Cortex of kidney (tissue), 1 donor: ENCODE measurements at places on chromosomes 3 and 15.

- no peak for DNase-seq
Observed at GRCh38 chr3:4601892-4602291, 108.7 kb downstream of the ITPR1 start.

DNA sequence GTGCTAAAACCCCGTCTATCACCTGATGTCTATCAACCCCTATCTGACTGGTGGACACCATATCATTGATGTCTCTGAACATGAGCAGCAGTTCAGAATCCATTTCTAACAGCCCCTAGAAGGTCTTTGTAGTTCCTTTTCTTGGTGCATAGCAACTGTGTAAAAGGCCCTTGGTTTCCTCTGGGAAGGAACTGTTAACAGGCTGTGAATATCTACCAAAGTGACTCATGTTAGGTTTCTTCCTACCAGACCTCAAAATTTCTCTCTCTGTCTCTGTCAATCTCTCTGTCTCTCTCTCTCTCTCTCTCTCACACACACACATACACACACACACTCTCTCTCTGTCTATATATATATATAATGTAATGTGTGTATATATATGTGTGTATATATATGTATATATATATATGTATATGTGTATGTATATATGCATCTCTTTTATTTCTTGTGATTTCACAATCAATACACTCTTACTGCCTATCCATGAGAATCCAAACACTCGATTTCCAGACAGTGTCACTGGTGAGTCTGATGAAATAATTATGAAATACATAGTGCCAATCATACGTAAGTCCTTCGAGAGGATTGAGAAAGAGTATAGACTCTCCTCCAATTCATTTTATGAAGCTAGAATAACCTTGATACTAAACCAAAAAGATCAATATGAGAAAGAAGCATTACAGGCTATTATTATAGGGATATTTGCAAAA is 335.9 kb upstream of the SLCO3A1 start:
- DNase-seq, result no peak

DNA sequence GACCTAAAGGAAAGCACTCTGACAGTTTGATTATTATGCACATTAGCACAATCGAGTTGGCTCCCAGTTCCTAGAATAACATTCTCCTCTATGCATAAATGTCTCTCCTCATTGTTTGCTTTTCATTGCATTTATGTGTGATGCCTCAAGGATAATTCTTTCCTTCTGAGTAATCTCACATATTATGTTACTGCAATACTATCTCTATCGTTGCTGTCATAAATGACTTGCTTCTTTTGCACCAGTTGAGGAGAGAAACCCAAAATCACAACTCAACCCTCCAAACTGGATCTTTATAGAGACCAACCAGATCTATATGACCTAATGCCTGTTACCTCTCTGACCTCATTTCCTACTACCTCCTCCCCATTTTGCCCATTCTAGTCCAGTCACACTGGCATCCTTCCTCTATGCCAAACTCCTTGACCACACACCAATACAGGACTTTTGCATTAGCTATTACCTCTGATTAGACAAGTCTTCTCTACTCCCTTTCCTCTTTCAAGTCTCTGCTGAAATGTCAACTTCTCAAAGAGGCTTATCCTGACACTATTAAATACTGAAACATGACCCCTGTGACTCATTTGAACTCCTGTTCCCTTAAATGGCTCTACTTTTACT is 1026.0 kb downstream of the TUSC7 start:
- DNase-seq, result no peak

DNA sequence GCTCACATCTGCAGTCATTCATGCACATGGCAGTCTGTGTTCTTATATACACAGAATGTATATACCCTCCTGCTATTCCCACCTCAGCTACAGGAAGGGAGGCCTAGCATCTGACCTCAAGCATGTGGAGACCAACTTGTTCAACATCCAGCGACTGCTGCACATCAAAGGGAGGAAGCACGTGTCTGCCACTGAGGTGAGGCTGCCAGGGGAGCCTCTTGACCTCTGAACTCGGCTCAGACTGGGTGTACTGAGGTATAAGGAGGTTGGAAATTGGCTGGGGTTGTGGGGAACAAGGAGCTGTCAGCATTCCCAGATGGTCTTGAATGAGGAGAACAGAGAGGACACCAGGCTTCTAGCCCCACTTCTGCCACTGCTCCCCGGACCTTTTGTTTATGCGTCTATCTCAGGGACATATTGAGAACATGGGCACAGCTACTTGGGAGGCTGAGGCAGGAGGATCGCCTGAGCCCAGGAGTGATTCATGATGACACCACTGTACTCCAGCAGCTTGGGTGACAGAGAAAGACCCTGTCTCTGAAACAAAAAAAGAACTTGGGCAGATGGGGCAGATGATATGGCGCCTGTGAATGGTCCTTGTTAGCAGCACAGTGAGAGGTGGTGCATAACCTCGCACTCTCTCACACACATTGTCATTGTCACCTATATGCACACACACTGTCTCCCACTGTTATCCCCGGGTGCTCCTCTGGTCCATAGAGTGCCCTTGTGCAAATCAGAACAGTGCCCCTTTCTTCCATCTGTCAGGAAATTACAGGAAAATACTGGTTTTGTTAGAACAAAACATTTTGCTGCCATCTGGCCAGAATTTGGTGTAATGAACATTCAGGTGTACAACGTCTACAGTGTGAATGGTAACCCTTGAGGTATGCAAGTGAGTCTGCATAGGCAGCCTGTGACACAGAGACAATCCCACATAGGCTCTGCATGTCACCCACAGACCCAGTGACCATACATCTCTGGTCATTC is 5.4 kb downstream of the VILL start:
- DNase-seq, result no peak

DNA sequence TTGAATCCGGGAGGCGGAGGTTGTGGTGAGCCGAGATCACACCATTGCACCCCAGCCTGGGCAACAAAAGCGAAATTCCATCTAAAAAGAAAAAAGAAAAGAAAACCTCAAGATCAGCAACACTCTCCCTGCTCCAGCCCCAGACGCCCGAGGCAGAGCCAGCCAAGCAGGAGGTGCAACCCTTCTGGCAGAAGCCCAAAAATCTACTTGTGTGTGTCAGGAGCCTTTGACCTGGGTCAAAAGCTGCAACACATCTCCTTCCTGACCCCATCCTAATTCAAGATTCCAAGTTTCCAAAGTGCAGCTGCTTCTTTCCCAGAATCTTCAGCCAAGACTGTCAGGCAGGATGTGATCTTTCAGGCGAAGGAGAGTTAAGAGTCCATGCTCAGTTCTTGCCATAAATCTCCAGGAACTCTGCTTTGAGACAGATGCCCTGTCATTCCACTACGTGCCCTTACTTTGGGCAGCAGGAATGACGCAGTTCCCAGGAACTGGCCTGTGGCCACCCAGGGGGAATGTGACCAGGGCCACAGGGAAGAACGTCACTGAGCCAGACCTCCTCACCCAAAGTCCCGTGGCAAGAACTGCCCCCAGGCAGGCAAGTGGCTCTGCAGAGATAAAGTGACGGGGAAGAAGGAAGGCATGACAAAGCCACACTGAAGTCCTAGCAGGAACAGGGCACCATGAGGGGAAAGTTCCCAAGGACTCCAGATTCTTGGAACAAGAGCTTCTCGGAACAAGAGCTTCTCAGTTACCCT is 39.4 kb downstream of the SH3BP5 start:
- no peak for DNase-seq

- DNase-seq, result no peak
Observed at GRCh38 chr3:192861972-192862371, 55.7 kb downstream of the MB21D2 start.

GRCh38 chr3:25174251-25174650 is 253.8 kb upstream of the RARB start:
- no peak for DNase-seq

- no peak for DNase-seq
Observed at GRCh38 chr3:31132132-31132769, 237.8 kb upstream of the GADL1 start.

- no peak for DNase-seq
Observed at GRCh38 chr15:83119968-83120581, 12.6 kb downstream of the TM6SF1 start.

DNA sequence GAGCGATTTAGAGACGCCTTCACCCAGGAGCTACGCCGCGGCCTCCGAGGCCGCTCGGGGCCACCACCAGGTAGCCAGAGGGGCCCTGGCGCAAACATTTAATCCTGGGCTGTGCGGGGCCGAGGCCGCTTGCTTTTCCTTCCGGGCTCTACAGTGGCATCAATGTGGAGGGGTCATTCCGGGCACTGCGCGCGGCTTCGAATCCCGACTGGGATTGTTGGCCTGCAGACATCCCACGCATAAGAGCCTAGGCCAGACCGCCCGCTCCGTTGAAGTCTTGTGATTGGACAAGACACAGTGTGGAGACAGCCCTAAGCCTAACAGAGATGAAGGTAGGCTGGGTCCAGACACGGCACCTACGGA is 568 bp upstream of the NCBP2 start:
- no peak for DNase-seq

DNA sequence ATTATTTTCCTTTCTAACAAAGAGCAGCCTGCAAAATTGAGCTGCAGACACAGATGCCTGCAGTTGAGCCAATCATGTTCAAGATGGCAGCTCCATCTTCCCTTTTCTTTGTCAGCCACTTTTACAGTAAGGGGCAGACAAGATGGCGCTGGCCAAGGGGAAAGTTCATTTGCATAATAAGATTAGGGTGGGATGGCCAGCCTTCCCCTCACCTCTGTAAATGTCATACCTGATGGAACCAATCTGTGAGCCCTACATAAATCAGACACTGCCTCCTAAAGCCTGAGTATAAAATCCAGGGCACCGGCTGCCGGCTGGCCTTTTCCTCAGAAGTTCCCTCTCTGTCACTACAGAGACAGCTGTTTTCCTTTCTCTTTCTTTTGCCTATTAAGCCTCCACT is 15.8 kb downstream of the PATL2 start:
- DNase-seq, result no peak

DNA sequence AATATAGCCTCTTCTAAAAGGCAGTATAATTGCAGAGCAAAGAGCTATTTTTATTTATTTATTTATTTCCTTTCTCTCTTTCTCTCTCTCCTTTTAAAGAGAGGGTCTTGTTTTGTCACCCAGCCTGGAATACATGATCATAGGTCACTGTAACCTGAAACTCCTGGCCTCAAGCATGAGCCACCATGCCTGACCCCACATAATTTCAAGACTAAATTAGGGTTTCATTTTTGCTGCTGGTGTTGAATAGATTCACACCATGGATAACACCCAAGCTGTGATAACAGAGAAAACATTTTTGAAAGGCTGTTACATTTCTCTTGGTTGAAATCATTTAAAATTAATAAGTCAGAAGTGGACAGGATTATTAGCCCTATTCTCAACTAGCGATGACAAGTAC is 131.6 kb downstream of the LEKR1 start:
- DNase-seq, result no peak

DNA sequence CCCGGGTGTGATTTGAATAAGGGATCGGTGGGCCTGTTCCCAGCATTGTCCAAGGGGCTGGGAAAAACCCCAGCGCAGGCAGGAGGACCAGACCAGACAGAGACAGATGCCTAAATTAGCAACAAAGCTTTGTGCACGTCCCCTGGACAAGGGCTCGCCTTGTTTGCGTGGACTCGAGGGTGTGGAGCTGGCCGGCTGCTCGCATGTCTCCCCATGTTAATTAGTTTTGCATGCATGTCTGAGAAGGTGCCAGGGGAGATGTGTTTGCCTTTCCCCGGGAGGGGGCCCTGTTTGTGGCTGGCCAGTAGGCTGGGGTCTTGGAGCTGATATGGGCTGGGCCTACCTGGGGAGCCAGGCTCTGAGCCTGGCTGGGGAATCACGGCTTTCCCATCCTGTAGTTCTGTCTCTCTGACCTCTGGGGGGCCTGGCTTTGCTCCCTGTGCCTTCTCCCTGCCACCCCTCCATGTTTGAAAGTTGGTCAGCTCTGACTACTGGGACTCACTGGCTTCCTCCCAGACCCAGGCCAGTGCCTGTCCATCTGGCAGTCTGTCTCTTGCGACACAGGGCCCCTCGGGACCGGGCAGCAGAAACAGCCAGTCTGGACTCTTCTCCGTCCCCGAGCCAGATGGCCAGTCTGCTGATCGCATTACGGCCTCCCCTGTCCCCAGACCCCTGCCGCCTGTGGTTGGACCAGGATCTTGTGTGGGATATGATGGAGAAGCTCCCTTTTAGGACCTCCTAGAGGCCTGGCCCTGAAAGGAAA is 55.4 kb upstream of the POLG start:
- DNase-seq, result no peak

- DNase-seq, result no peak
Observed at GRCh38 chr15:99712415-99712814, 20.8 kb downstream of the LYSMD4 start.

- DNase-seq, result no peak
Observed at GRCh38 chr15:81740416-81740815, 305.4 kb downstream of the MEX3B start.

DNA sequence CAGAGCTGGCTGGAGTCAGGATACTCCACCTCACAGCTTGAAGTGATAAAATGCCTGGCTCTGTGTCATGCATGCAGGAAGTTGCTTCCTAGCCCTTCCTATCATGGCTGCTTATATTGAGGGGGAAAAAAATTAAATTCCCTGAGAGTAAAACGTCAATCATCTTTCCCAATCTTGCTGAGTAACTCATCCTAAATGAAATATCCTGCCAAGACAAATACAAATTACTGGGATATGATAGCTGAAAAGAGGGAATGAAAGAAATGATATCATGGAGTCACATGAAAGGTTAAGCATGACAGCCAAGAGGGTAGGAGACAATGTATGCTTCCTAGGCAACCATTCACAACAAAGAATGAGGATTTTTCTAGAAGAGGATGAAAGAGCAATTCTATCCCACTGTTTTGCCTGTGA is 110.6 kb downstream of the ABI3BP start:
- DNase-seq, result no peak

- DNase-seq, result no peak
Observed at GRCh38 chr3:185069037-185070030, 83.5 kb downstream of the C3orf70 start.

- no peak for DNase-seq
Observed at GRCh38 chr15:75928680-75929608, 25.3 kb downstream of the FBXO22 start.

DNA sequence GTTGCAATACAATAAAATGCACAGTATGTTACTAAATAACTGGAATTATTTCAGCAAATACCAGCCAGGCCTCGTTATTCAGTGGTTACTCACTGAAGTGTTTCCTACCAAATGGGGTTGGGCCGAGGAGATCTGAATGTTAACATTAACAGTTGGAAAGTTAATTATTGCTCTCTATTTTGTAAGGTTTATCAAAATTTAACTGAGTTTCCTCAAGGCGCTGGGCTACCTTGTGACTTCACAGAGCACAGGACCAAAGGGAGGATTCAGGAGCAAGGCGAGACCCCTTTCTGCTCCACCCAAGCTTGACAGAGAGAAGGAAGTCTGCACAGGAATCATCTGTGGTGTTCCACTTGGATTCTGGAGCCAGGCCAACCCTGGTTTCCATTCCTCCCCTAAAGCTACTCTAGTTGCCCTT is 21.6 kb downstream of the ADAMTS9 start:
- DNase-seq, result no peak

GRCh38 chr3:171267104-171267503 is 193.1 kb downstream of the TNIK start:
- DNase-seq, result no peak

- DNase-seq, result no peak
Observed at GRCh38 chr3:129739634-129740033, 133.2 kb upstream of the PLXND1 start.
